WTC11 (cell line): ENCODE measurements at places on chromosomes 2 and 18. TPM values are rescaled to one million over a fixed set of nuclear protein-coding genes. Genes with fewer than 3 reads are reported as not detected.

DNA sequence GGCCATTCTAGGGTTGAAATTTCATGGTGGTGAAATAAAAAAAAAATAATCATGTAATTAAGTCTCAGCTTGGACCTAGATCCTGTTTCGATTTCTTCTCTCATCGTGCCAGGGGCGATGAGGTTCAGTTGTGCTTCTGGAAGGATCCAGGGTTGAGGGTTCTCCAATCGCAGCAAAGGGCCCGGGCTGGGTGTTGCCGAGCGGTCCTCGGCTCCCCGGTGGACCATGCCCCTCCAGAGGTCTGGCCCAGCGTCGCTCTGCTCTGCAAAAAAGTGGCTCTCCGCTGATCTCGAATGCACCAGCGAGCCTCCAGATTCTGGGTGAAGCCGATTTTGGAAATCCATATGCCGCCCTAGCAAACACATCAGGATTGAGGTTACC, 39.0 kb downstream of the EN1 start:
- DNase-seq: peak; percentile 39

The GREB1L gene
- total RNA-seq: 0.02 to 0.26 TPM (median 0.11 TPM) in 3 replicates

DNA sequence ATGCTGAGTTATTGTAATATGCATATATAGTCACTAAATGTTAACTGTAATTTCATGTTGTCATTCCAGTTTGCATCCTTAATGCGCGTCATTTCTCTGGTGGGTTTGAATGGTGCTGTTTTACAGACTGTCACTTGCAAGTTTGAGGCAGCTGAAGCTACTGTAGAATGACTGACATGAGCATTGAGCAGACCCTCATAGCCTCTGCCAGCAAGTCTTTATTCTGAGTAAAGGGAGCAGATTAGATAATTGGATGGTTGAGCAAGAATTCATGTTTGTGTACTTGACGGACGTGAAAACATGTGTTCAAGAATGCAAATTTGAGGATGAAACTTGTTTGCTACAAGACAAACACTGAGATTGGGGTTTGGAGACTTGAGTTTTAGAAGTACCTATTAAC, 854.8 kb upstream of the KLHL29 start:
- DNase-seq: no peak

The FAM210A gene
- 17.4 to 20.2 TPM (median 19.5 TPM) in 3 replicates for total RNA-seq

DNA sequence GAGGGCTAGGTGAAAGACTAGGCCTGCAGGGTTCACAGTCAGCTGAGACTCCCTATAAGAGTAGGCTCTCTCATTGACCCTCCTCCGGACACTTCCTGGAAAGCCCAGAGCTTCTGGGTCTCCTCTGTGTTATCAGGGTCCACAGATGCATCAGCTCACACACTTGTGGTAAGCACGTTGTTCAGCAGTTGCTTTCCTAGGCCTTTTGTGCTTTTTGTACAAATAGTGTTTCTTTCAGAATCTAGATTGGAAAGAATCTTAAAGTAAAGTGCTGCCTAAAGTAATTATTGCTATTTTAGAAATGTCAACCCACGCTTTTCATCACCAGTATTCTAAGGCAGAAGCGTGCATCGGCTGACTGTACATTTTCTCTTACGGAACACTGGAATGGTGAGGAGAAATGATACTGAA, 15.5 kb downstream of the SLC9A2 start:
- DNase-seq: no peak

The ALMS1 gene
- 29.2 to 37.3 TPM (median 34.7 TPM) in 3 replicates for total RNA-seq

The TLX2 gene
- 0.18 to 0.39 TPM (median 0.26 TPM) in 3 replicates for total RNA-seq

The AKAIN1 gene
- not detected in 3 replicates for total RNA-seq

DNA sequence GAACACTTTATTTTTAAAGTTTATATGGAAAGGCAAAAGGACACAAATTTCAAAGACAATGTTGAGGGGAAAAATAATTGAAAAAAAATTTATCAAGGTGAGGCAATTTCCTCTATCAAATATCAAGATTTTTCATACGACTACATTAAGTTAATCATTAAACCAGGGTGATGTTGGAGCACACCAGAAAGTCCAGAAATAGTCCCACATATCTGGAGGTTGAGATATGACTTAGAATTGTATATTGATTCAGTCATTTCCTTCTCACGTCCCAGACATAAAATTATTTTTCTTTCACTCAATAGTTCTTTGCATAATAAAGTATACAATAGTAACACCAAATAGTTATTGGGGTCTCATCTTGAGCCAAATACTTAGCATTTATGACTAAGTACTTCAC, 605.1 kb downstream of the NUP35 start:
- no peak for DNase-seq

DNA sequence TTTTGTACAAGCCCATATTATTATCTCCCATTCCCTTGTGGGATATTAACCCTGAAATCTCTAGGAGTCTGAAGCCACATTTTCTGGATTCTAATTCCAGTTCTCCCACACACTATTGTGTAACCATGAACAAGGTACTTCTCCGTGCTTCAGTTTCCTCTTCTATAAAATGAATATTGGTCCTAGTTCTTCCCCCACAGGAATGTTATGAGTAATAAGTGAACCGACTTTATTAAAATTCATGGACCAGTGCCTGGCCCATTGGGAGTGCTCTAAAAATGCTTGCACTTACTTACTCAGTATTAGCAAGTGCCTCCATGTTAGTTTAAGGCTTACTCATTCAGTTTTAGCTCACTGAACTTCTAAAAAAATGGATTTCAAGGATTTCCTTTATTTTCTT, 1.4 kb upstream of the ACMSD start:
- no peak for DNase-seq

GRCh38 chr18:55355223-55355622, 232.8 kb downstream of the TCF4 start:
- DNase-seq: no peak

GRCh38 chr18:11369556-11369955, 220.2 kb upstream of the PIEZO2 start:
- no peak for DNase-seq

DNA sequence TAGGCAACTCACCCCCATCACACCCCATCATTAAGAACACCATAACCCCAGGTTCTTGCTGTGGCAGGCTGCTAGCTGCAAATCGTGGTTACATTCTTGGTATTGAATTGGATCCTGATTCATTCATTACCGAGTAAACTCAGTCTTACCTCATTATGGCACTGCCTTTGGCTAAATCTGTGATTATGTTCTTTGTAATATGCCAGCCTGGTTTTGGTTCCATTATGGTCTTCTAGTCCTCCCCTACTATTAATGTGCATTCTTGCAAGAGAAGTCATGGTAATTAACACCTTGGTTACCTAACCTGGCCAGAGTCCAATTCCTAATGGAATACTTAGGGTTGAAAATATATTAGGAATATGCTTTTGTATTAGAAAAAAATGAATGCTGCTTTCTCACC, 258.9 kb upstream of the APCDD1 start:
- no peak for DNase-seq

DNA sequence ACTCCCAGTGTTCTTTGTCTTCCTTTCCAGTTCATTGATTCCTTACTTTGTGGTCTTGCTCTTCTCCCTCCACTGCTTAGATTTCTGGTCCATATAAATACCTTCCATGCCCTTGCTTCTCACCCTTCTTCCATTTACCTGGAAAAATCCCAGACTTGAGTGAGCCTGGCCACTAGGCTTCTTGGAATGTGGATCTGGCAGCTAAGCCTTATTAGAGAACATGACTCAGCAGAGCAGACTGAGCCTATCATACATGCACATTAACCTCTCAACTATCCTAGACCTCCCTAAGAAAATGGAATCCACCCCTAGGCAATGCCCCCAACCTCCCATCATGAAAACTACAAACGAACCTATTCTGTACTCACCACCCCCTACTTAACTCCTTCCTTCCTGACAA, 127.7 kb downstream of the RHBDD1 start:
- DNase-seq: no peak

The UGT1A5 gene
- not detected in 3 replicates for total RNA-seq

GRCh38 chr2:171692331-171692730, 5.1 kb downstream of the DYNC1I2 start:
- no peak for DNase-seq

GRCh38 chr2:74148457-74149246, 940 bp upstream of the BOLA3 start:
- no peak for DNase-seq

DNA sequence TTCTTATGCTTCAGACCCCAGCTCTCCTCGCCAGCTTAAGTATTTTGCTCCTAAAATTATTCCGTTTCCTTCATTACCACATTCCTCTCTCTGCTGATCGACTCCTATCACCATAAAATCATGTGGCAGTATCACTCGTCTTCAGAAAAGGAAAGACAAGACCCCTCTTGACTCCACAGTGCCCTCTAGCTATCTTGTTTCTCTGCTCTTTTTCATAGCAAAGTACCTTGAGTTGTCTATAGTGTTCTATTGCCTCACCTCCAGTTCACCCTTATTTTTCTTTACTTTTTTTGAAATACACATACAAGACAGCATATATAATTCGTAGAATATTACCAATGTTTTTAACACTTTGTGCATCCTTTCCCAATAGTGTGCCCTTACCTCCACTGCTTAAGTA, 273.2 kb upstream of the SIX3 start:
- DNase-seq: no peak
